ENCODE measurements at places on chromosomes 3 and 15.
A peak's percentile ranks its signal among the peaks of the same experiment; 100 is the strongest.

DNA sequence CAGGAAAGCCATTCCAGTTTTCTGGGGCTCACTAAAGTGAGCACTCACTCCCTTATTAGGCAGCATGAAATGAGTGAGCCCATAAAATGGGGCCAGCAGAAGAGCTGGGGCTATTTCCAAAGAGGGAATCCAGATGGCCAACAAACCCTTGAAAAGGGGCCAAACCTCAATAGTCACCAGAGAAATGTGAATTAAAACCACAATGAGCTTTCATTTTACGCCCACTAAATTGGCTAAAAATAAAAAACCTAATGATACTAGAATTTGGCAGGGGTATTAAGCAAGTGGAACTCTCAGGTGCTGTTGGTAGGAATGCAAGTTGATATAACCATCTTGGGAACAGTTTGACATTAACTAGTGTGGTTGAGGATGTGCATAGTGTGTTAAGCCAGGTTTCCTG lies 42.1 kb upstream of the RAF1 start:
- DNase-seq = no peak

DNA sequence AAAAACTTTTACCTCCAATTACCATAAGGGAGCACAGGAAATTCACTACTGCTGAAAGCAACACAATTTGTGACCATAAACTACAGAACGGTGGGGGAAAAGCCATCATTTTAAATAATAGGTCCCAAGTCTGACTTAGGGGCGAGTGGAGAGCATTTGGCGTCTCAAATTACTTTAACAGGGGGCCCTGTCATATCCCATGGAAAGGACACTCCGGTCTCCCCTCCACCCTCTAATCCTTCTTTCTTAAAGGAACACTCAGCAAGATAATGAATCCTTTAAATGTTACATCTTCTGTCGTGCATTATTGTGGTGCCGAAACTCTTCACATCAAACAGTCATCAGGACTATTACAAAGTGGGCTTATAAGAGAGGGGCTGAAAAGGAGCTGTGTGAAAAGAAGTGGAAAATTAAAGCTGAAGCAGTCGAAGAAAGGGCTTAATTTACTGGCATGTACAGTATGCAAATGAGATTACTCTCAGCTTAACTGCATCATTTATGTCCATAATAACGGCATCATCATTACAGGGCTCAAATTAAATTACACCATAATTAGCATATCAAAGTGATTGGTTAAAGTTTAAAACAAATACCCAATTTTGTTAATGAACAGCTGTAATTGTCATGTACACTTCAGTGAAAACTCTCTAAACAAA lies 342.2 kb downstream of the FOXP1 start:
- DNase-seq = no peak

- no peak for DNase-seq
Measured at GRCh38 chr15:94793641-94794040, 562.3 kb downstream of the MCTP2 start.

- DNase-seq = no peak
Measured at GRCh38 chr3:44339181-44340057, 853 bp downstream of the TCAIM start.

DNA sequence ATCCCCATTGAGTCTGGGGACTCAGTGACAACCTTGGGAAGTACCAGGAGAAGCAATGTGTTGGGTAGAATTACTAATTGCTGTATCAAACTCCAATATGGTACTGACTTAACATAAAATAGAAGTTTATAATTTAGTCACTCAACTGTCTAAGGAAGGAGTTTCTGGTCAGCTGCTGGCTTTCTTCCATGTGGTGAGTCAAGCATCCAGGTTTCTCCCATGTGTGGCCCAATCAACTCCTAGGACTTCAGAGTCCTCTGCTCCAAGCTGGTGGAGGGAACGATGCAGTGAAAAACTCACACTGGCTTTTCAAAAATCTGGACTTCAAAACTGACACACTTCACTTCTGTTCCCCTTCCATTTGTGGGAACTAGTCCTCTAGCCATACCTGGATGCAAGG lies 25.2 kb downstream of the WNT5A start:
- DNase-seq = no peak

DNA sequence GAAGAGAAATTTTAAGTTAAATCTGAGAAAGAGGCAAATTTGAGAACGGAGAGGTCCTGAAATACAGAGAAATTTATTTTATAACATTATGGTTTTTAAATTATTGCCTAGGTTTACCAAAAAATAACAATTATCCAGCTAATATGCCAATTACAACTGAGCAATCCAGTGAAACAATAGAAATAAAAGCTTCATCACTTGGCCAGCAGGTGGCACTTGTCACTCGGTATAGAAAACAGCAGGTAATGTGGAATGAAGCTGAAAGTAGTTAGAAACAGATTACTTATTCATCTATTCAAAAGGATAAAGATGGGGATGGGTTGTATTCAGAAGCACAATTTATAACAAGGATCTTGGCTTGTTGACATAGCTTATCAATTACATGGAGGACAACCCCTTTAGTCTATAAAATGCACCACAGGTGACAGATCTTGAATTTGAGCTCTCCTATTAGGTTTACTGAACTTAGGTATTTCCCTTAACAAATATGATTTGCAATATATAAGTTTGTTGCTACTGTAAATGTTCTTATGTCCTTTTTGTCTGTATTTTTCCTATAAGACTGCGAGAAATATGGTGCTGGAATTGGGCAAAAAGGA lies 70.1 kb upstream of the GUCA1C start:
- peak; percentile 5 for DNase-seq

DNA sequence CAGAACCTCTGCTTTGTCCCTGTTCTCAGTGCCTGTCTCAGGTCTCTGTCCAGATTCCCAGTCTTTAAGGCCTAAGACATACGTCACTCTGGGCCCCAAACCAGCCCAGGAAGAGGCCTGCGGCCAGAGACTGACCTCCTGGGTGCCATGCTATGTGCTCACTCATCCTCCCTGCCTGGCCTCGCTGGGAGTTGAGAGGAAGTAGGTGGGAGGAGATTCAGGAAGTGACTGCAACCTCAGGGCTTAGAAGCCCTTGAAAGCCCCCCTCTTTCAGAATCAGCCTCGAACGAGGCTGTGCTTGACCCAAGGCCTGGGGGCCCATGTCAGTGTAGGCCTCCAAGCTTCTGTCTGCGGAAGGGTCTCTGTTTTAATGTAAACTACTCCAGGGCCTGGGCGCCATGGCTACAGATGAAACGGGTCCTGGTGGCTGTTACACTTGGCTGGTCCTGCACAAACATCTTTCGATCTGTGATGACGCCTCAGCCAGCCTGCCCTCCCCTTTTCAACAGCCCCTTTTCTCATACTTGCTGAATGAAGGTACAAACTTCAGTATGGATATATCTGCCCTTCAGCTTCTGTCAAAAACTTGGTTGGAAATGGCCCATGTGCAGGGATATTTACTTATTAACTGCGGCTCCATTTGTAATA lies 11.7 kb downstream of the RASGRF1 start:
- DNase-seq = no peak

DNA sequence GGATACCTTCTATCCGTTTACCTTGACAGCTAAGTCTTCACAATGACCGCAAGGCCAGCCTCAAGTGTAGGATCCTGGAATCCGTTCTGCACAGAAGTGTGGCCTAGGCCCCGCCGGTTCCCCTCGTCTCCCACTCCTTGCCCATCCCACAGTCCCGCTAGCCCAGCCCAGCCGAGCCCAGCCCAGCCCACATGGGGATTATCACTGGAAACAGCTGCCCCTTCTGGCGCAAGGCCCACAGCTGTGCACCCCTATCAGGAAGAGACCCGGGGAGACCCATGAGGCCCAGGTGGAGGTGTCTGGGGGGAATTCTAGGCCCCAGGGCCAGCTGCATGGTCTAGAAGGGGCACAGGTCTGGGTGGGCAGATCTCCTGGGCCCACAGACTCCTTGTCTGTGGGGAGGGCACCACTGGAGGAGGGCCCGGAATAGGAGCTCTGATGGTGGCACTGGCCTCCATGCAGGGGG lies 27.9 kb upstream of the KLF13 start:
- no peak for DNase-seq

DNA sequence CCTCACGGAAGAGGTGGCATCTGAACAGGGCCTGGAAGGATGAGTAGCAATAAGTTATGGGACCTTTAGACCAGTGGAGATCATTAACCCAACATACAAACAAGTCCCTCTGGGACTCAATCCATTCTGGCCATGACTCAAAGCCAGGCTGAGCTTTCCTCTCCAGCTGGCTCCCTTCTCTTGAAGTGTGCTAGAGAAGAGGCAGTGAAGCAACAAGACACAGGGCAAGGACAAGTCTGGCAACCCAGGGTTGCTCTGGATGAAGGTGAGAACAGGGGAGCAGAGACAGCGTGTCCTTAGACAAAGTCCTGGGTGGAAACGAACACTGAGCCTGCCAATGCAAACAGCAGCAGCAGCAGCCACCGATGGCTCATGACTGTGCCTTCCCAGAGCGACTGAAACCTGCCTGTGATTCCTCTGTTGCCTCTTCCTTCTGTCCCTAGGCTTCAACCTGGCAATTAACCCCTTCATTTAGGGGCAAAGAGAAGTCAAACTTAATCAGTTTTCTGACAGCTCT lies 86.8 kb downstream of the BDH1 start:
- DNase-seq = no peak

GRCh38 chr3:133563186-133563591 lies 10.3 kb upstream of the CDV3 start:
- no peak for DNase-seq

- no peak for DNase-seq
Measured at GRCh38 chr3:86562090-86562489, 428.9 kb downstream of the VGLL3 start.

DNA sequence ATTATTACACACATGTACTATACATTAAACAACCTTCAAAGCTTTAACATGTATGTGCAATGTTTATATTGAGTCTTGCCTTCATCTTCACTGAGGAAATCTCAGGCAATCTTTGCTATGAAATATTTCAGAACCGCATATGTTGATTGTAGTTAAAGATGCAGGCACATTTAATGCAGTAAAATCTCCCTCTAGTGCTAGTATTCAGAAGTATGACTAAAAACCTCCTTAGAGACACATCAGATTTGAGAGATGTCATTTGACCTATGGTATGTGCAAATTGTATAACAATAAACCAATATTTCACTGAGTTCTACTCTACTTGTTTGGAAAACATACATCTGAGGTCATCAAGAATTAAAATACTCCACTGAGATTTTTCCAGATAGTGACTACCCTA lies 123.8 kb upstream of the C15orf61 start:
- DNase-seq = no peak
